ENCODE measurements at places on chromosomes 5 and 9. TPM values are rescaled to one million over a fixed set of nuclear protein-coding genes. Genes with fewer than 3 reads are reported as not detected.
A peak's percentile ranks its signal among the peaks of the same experiment; 100 is the strongest.

- no peak for DNase-seq
These were observed 126.8 kb upstream of the DMRT1 start for GRCh38 chr9:714675-715074.

SPINK7 gene
- total RNA-seq, result not detected

DNAH5 gene
- 0.36 TPM for total RNA-seq

DNA sequence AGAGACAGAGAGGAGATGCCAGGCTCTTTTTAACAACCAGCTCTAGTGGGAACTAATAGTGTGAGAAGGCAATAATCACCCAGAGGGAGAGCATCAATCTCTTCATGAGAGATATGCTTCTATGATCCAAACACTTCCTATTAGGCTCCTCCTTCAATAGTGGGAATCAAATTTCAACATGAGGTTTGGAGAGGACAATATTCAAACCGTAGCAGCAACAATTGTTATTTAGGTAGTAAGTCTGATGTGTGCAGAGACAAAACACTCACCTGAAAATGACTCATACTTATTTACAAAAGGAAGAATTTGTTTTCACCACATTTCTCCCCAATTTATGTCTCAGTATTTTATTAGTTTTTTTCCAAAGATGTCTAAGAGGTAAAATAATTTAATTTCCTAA is 144.3 kb downstream of the ST8SIA4 start:
- no peak for DNase-seq

PRDM9 gene
- not detected for total RNA-seq

SOX30 gene
- under 0.01 TPM for total RNA-seq

OR13D1 gene
- total RNA-seq, result not detected

SARDH gene
- total RNA-seq, result 10.9 TPM

DNA sequence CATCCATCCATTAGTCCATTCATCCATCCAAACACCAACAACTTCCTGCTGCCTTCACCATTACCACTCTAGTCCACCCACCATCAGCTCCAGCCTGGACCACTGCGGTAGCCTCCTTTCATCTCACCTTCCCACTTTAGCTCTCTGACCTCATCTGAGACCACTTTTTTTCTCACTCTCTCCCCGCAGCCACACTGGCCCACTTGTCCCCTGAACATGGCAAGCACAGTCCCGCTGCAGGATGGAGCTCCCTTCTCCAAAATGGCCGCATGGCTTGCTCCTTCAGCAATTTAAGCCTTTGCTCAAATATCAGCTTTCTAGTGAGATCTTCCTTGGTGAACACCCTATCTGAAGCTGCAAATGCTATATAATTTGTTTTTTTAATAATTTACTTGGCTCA is 11.1 kb downstream of the CSF1R start:
- DNase-seq, result no peak

ODF2 gene
- total RNA-seq, result 26.4 TPM

DNA sequence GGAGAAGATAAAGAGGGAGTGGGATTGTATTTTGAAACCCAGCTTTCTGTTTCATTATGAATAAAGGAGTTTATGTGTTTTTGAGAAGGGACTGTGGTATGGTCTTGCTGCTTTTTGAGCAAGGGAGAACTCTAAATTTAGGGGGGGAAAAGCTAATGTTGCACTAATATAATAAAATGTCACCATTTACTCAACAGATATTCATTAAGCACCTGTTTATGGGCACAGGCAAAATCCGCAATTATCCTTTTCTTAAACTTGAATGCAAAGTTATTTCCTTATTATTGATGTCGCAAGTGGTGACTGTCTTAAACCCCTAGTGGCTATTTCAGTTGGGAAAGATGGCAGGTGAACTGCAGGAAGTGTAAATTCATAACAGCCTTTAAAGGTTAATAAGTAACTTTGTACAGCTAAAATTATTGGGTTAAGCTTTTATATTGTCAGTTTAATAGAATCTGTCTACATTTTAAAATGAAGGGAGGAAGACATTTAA is 1.5 kb downstream of the CDC42SE2 start:
- no peak for DNase-seq

DNA sequence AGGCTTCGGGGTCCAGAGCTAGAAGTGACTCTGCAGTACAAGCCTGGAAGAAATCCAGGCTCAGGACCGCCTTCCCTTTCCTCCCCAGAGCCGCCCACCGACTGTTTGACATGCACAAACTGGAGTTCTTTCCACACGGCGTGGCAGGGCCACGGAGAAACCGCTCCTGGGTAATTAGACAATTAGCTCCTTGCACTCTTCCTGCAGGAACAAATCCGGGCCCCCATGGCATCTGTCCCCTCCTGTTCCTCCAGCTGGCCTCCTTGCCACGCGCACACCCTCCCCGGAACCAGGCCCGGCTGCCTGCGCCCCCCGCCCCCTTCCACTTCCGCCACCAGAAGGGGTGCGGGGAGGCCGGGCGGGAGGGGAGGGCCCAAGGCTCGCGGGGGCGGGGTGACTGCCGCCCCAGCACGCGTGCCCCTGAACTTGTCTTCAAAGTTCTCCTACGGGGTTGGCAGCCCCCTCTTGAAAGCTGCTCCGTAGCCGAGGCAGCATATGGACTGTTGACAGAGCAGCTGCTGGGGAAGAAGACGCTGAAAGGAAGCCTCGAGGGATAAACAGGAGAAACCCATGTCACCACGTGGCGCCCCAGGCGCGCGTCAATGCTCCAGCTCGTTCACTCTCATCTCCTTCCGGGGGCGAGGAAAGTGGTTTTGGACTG is 74.3 kb downstream of the SEC61B start:
- DNase-seq, result peak; percentile 76

DNA sequence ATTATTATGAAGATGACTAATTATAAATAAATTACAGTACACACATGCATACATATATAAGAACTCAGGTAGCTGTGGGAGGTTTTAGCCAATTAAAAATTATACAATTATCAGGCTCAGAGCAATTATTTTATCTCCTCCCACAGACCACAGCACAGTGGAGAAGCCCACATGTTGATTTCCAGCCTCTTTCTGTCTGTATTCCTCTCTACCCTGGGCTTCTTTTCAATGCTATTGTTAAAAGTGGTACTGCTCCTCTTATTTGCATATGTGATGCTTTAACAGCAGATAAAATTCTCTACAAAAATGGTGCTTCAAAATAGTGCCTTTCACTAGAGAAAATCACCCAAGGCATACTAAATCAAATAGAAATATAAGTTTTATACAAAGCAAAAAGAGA is 218.7 kb downstream of the NFIB start:
- no peak for DNase-seq

DNA sequence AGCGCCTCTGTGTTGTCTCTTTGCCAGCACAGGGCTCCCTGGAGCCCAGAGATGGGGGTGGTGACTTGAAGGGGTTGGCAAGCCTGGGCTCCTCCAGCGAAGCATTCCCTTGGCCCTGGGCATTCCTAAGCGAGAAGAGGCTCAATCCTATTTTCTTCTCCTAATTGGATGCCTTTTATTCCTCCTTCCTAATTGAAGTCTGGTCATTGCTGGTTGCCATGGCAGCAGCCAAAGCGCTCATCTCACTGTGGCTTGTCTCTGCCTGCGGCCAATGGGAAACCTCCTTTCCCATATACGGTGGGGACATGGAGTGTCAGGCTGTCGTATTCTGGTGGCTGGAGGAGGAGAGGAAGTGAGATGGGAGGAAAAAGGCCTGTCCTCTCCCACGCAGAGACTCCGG is 52.3 kb upstream of the RARS1 start:
- DNase-seq, result peak; percentile 3

GRCh38 chr5:57833489-57833888 is 350.9 kb upstream of the ACTBL2 start:
- DNase-seq, result no peak

GRCh38 chr5:149419532-149419858 is 40.4 kb upstream of the IL17B start:
- DNase-seq, result peak; percentile 74

MYOT gene
- total RNA-seq, result not detected

SLCO6A1 gene
- not detected for total RNA-seq

GRCh38 chr5:96752341-96753016 is 55.3 kb downstream of the ERAP1 start:
- DNase-seq, result no peak

LCN15 gene
- total RNA-seq, result not detected

FABP6 gene
- total RNA-seq, result not detected

DNA sequence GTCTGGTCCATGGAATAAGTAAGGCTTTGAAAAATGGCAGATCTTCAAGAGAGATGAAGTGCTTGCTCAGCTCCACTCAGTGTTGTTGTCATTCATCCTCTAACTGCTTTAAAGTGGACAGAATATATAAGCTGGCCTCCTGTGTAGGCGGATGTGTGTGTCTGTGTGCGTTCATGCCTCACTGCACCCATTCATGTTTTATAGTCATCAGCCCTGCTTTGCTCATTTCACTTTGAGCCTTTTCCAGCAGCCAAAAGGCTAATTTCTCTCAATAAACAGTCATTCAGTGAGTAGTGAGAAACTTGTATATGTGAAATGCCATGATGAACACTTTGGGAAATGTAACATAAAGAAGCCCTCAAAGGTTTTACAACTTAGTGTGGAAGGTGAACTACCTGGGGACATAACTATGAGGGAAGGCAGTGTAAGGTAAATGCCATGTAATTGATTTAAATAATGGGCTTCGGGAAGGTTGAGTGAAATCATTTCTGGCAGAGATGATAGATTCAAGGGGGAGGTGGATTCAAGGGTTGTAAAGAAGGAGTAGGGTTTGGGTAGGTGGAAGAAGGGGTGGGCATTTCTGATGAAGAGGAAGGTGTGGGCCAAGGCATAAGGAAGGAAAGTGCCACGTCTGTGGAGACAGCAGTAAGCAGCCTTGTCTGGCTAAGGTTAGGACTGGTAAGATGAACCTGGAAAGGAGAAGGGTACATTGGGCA is 15.7 kb downstream of the TTC23L start:
- DNase-seq, result no peak

RNF180 gene
- 12.7 TPM for total RNA-seq

CSF1R gene
- total RNA-seq, result 0.88 TPM

DNA sequence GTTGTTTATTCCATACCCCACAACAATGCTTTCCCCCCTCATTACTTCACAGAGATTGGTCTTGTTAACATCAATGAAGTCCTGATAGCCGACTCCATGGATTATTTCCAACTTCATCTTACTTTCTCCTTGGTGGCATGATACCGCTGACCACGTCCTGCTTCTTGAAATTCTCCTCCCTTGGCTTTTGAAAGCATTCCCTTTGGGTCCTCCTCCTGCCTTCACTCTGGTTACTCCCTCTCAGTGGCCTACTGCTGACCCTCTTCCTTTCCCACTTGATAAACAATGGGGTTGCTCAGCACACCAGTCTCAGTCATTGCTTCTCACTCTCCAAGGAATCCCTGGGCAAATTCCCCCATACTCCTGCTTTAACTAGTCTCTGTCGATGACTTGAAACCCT is 283.9 kb downstream of the SEC61B start:
- DNase-seq, result no peak

DNA sequence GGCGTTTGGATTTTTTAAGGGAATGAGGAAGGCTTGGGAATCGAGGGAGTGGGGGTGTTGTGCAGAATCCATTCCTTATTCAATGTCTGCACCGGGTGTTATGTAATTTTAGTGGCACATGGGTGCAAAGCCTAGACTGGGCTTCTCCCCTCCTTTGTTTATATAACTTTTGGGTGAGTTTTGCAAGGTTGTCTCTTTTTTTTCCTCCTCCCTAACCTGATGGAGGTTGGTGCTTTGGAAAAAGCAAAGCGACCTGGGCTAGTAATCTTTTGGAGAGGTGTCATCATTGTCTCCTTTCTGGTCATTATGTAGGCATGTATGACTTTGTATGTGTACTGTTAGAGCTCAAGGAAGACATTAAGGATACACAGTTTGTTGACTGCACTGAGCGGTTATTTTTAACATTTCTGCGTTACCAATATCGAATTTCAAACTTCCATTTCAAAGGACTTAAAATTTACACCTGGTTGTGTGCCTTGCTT is 3.1 kb downstream of the SMARCA2 start:
- peak; percentile 82 for DNase-seq

SYNPO gene
- total RNA-seq, result 4.0 TPM

GAS1 gene
- total RNA-seq, result 107 TPM

DNA sequence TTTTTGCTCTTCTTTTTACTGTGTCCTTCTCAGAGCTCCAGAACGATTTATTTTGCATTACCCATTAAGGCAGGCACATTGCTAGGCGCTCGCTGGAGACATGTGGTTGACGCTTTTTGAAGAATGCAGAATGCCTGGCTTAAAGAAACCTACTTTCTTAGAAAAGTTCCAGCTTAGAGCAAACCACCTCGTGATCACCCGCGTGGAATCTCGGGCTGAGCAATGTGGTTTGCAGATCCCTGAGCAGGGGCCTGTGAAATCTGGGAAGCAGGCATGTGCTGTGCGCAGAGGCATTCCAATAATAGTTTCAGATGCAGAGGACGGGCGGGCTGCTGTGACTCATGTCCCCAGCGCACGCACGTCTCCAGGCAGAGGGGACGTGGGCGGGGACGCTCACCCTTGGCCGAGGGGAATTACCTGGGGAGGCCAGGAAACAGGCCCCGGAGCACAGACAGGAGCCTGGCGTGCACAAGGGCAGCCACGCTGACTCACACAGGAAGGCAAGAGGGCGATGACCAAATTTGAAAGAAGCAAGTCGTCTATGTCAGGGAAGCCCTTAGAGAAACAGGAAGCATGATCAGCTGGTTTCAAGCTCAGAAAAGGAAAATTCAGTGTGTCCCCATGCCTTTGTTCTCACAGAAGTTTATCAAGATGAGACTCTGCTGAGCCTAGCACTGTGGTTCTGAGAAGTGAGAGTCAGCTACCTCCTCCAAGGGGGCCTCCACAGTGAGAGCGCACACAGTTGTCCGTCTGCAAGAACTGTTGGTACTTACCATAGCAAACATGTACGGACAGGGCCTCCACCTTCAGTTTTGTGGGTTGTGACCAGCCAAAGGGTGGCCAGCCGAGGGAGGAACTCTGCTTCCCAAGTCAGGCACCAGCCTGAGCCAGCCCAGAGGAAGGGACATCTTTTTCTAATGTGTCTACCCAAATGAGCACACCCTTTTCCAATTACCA is 218.6 kb downstream of the PIK3R1 start:
- peak; percentile 94 for DNase-seq

DNA sequence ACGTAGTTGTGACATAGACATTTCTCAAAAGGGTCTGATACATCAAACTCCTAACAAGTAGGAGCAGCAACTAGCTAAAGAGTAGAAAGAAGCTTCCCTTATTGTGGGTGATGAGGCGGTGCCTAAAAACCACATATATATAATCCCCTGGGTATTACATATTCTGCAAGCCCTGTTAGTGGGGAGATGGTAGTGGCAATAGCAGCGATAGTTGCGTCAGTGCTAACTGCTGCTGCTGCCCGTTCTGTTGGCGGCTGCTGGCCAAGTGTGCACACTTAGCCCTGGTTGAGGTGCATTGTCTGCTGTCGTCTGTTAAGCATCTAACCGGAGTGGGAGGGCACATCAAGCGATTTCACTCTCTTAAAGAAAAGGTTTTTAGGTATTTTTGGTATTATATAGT is 35.8 kb downstream of the VLDLR start:
- DNase-seq, result no peak

GRCh38 chr5:553874-554273 is 29.6 kb upstream of the SLC9A3 start:
- peak; percentile 43 for DNase-seq

C9orf152 gene
- not detected for total RNA-seq

GRCh38 chr9:5442400-5443011 is 4.8 kb upstream of the PLGRKT start:
- peak; percentile 83 for DNase-seq

HACD4 gene
- 6.8 TPM for total RNA-seq

Measured in osteoblast (primary cell).